ENCODE measurements at places on chromosomes 13 and 19.

DNA sequence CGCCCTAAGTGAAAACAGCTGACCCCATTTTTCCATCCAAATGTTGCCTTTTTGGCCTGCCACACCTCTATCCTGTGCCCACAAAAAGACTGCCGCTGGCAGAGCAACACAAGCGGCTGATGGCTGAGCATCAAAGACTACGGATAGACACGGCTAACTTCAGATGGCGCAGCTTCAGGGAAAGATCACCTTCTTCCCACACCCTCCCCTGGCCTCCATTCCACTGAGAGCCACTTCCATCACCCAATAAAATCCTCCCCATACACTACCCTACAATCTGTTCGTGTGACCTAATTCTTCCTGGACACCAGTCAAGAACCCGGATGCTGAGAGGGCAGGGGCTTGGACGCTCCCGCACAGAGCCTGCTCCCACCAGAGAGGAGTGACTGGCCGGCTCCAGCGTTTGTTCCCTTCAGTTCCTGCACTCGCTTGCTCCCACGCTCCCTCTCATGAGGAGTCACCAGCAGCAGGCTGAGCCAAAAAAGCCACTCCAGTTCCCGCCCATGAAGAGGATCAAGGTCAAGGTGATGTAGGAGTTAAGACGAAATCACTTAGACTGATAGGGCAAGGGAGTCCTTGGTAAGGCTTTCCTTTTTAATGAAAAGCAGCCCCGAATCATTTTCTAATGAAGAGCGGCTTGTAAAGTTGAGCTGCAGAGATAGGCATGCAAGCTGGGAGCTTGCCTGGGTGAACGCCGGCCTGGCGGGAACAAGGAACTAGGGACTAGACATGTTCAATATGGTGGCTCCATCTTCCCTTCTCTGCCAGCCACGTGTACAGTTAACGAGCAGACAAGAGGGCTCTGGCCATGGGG is 35.7 kb downstream of the TSKS start:
- DNase-seq = no peak

- no peak for DNase-seq
These were observed 83.5 kb upstream of the DOCK9 start for GRCh38 chr13:99061411-99061810.

DNA sequence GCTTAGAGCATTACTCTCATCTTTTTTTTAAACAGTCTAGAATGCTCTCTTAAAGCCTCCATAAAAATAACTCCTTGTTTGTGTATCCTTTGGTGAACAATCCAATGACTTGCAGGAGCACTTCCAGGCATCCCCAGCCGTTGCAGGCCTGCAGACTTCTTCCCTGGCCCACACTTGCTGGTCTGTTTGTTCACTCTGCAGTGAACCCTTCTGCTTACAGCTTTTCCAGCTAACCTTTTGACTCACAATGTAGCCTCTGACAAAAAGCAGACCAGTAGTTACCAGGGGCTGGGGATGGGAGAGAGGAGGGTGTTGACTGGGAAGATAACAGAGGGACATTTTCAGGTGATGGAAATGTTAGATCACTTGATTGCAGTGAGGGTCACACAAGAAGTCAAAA is 9.1 kb downstream of the GPR42 start:
- no peak for DNase-seq

GRCh38 chr19:1567848-1568227 is 287 bp downstream of the MEX3D start:
- DNase-seq = no peak

GRCh38 chr13:76874479-76874878 is 11.7 kb downstream of the KCTD12 start:
- DNase-seq = no peak

DNA sequence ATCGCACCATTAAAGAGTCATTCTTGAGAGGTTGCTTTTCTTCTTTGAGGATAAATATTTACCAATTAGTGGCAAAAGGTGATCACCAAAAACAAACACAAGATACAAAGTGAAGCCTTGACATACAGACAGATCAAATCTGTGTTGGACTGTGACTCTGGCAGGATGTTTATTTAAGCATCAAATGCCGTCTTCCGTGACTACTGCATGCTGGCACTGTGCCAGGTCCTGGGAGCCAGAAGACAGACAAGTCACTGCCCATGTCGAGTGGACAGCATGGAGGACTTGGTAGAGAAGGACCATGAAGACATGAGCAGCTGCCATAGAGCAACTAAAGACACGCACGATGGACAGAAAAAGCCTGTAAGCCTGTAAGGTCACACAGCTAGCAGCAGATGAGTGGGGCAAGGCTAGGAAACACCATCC is 92.8 kb upstream of the FARP1 start:
- DNase-seq = no peak

- DNase-seq = no peak
These were observed 260.0 kb downstream of the KLF12 start for GRCh38 chr13:73873940-73874830.

Measured in GM13977 (cell line).